Mucosa of gallbladder (tissue), 1 donor: ENCODE measurements at places on chromosomes 2 and 18. TPM values are rescaled to one million over a fixed set of nuclear protein-coding genes. Genes with fewer than 3 reads are reported as not detected.

DNA sequence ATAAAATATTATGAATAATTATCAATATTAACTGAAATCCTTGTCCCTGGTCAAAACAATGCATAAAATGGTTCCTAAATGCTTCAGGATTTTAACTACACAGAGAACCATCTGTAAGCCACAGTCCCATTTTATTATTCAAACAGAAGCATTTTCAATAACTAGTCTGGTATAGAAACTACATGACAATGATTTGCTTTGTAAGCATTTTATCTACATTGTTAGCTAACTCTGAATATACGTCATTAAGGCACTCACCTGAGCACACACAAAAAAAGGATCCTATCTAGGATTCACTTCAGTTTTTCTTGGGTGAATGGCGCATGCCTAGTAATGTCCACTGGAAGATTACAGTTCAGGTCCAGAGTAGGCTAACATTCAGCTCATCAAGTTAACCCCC, 22.8 kb downstream of the EPB41L3 start:
- DNase-seq = no peak

DNA sequence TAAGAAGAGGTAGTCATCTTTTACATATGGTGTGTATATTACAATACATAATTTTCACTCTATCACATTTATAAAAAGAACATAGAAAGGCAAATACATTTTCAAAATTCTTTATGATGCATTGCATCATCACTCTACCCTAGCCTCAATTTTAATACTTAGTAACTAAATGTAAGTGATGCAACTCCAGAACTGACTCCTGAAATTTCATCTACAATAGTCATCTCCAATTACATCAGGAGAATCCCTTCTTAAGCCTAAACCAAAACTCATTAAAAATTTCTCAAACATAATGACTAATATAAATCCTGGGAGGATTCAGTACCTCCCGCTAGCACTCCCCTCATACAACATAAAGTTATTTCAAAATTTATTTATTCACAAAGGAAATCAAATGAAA, 15.9 kb downstream of the TMX3 start:
- DNase-seq = no peak

GRCh38 chr2:75367401-75367800, 168.1 kb upstream of the TACR1 start:
- no peak for DNase-seq

Gene LOXHD1
- 0.12 TPM for total RNA-seq

Gene ABCB11
- 0.23 TPM for total RNA-seq
